ENCODE measurements at places on chromosomes 11 and 22. TPM values are rescaled to one million over a fixed set of nuclear protein-coding genes. Genes with fewer than 3 reads are reported as not detected.

Gene OR5T3
- total RNA-seq = not detected

Gene BIRC3
- 124 TPM for total RNA-seq

Gene BTBD18
- total RNA-seq = not detected

Gene MRGPRE
- total RNA-seq = not detected

Gene ARHGAP20
- total RNA-seq = not detected

Gene MAJIN
- not detected for total RNA-seq

Gene KBTBD3
- total RNA-seq = 2.9 TPM

Gene OR52I1
- total RNA-seq = not detected

Gene RIMBP3B
- not detected for total RNA-seq

Gene DDTL
- 2.5 TPM for total RNA-seq

Gene ARVCF
- total RNA-seq = 7.5 TPM

Gene GLYAT
- not detected for total RNA-seq

Gene GGTLC2
- not detected for total RNA-seq

Gene OR4D5
- total RNA-seq = not detected

Gene MLC1
- not detected for total RNA-seq

Gene NRGN
- total RNA-seq = not detected

Gene KRTAP5-2
- total RNA-seq = not detected

GRCh38 chr11:15795378-15795777 lies 561.0 kb downstream of the SOX6 start:
- no peak for DNase-seq

GRCh38 chr22:30397656-30398635 lies 1.1 kb downstream of the SEC14L2 start:
- peak; percentile 27 for DNase-seq

DNA sequence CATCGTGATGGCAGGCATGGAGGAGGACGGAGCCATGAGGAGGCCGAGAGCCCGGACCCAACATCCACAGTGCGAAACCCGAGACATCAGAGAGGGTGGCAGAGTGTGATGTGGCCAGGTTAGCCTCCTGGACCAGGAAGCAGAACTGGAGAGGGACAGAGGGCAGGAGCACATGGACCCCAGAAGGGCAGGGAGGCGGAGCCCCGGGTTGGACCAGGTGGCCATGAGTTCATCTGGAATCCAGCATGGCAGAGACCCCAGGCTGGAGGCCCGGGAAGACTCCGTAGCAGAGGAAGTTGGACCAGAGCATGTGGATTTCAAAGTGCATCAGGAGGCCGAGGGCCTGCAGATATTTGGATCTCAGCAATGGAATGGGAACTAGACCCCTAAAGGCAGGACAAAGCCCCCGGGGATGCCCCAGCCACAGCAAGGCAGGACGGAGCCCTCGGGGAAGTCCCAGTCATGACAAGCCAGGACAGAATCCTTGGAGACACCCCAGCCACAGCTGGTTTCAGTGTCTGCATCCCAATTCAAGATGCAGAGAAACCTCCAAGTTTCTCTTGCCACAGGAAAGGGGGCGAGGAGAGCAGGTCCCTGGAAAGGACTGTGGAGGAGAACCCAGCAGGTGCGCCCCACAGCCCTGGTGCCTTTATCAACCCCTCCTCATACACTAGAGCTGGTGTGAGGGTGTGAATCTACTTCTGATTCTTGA lies 1393.4 kb downstream of the BRD1 start:
- no peak for DNase-seq

GRCh38 chr11:113952070-113952469 lies 22.8 kb upstream of the HTR3A start:
- DNase-seq = no peak

GRCh38 chr11:62611705-62612365 lies 740 bp downstream of the EML3 start:
- DNase-seq = peak; percentile 56

- no peak for DNase-seq
These were observed 14.4 kb downstream of the POU2AF2 start for GRCh38 chr11:111259896-111260295.

DNA sequence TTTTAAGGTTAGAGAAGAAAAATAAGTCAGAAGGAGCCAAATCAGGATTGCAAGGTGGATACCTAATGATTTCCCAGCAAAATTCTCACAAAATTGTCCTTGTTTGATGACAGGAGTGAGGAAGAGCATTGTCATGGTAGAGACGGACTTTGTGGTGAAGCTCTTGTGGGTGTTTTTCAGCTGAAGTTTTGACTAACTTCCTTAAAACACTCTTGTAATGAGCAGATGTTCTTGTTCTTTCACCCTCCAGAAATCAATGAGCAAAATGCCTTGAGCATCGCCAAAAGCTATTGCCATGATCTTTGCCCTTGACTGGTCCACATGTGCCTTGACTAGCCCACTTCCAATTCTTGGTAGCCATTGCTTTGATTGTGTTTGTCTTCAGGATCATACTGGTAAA lies 20.0 kb downstream of the CALCB start:
- no peak for DNase-seq

- peak; percentile 75 for DNase-seq
These were observed 45.5 kb downstream of the ADM start for GRCh38 chr11:10350334-10350733.

GRCh38 chr11:64663656-64664055 lies 59.3 kb downstream of the NRXN2 start:
- no peak for DNase-seq

DNA sequence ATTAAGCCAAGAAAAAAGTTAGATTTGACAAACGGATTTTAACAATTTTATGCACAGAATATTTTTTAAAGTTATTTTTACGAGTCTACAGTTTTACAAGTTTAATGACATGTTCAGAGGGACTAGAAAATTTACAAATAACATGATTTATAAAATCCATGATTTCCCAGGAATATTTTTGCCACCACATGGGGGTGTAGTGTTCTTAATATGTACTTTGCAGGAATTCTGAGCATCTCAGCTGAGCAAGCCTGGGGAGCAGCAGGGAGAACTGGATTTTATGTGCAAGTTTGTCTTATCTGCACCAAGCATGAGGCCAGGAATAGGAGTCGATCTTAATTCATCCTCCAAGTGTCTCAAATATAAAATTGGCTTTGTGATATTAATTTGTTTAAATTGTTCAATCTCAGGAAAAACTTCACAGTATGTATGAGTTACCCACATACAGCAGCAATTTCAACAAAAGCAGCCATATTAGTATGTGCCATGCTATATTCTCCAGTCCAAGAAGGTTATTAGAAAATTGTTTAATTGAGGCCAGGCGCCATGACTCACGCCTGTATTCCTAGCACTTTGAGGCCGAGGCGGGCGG lies 826.3 kb downstream of the DLG2 start:
- DNase-seq = peak; percentile 27

GRCh38 chr11:65292890-65293289 lies 21.8 kb upstream of the CDC42EP2 start:
- no peak for DNase-seq

GRCh38 chr11:121656328-121657090 lies 203.7 kb upstream of the SORL1-AS1 start:
- DNase-seq = no peak

DNA sequence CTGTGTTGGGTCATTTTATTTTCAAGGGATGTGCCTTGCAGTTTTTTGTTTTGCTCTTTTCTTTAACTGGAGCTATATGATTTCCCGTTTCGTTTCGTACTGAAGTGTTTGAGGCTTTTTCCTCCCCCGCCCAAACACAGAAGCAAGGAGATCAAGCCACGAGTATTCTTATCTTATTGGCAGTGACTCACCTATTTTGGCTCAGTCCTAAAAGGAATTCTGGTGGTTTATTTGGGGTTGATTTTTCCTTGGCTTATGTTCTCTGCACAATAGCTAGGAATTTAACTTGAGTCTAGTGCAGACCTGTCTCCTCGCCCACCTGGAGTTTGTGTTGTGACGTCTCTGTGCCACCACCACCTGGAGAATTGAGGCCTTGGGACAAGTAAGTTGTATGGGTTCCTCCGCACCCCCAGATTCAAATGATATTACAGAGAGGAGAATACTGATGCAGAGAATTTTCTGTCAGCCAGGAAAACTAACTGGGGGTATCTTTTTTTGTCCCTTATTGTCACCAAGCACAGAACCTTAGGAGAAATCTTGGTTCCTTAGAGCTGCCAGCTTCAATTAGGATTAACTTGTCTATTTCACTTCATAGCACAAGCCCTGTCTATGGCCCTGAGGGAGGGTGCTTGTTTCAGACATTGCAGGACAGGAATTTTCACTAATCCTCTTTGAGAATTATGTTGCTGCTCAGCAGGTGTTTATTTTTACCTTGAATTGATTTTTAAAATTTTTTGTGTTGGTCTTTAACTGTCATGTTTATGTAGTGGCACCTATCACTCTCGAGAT lies 90.4 kb upstream of the BIRC3 start:
- DNase-seq = peak; percentile 81

- DNase-seq = no peak
These were observed at the start of gene CNIH2 for GRCh38 chr11:66277471-66278362. Gene CNIH2, plus strand, starts transcription at chr11:66278175. Its CDS starts 282 bp downstream, at chr11:66278457.

- no peak for DNase-seq
These were observed 78.3 kb upstream of the MYO18B start for GRCh38 chr22:25663654-25664053.

DNA sequence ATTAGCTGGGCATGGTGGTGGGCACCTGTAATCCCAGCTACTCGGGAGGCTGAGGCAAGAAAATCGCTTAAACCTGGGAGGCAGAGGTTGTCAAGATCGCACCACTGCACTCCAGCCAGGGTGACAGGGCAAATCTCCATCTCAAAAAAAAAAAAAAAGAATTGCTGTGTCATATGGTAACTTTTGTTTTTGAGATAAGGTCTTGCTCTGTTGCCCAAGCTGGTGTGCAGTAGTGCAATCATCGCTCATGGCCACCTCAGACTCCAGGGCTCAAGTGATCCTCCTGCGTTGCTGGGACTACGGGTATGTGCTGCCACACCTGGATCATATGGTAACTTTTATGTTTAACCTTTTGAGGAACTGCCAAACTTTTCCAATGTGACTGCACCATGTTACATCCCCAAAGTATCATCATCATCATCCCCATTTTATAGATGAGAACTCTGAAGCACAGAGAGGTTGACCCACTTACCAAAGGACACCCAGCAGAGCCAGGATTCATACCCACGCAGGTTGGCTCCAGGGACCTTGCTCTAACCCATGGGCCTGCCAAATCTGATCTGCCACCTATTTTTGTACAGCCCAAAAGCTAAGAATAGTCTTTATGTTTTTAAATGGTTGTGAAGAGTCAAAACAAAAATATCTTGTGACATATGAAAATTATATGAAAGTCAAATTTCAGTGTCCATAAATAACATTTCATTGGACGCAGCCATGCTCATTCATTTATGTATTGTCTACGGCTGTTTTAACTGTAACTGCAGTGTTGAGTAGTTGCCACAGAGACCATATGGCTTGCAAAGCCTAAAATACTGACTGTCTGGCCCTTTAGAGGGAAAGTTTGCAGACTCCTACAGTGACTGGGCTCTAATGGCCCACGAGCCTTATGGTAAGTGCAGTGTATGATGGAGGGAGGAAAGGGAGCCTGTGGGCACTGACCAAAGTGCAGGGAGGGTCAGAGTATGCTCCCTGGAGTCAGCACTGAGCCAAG lies 45.3 kb downstream of the GDPD5 start:
- no peak for DNase-seq

- DNase-seq = no peak
These were observed 47.1 kb downstream of the ZNRF3 start for GRCh38 chr22:28930357-28931007.

- peak; percentile 58 for DNase-seq
These were observed 169.0 kb downstream of the TBC1D22A start for GRCh38 chr22:46931414-46931813.

- DNase-seq = no peak
These were observed 5.5 kb upstream of the OR52J3 start for GRCh38 chr11:5040876-5041275.

- no peak for DNase-seq
These were observed 3.4 kb upstream of the WBP2NL start for GRCh38 chr22:41995211-41995610.

DNA sequence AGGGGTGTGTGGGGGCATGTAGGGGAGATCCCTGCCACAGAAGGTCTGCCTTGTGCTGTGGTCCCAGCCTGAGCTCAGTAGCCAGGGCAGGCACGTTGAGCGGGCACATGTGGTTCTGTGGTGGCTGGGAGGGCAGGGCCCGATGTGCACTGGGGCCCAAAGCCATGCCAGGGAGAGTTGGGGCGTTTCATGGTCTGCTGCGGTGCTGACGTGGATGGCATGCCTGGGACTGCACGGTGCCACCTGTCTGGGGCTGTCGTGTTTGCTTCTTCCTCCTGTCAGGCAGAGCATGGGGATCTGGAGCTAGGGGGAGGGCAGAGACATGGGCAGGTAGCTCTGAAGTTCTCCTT lies 19.3 kb downstream of the PPIL2 start:
- DNase-seq = no peak

DNA sequence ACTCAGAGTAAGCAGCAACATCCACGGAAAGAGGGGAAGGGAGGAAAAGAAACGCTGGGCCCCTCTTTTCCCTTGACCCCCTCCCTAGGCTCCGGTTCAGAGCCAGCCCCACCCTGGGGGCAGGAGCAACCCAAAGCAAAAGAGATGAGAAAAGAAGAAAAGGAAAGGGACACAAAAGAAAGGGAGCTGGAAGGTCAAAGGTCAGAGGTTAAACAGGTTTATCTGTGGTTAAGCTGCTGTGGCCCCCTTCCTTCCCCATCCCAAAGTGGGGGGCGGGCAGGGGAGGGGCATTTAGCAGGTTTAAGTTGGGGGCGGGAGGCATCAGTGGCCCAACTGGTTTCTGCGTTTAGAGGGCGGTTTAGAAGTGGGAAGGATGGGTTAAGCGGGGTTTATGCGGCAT lies 35.6 kb downstream of the SLC22A12 start:
- no peak for DNase-seq

- DNase-seq = no peak
These were observed 23.1 kb upstream of the IRAG1 start for GRCh38 chr11:10716543-10717259.

DNA sequence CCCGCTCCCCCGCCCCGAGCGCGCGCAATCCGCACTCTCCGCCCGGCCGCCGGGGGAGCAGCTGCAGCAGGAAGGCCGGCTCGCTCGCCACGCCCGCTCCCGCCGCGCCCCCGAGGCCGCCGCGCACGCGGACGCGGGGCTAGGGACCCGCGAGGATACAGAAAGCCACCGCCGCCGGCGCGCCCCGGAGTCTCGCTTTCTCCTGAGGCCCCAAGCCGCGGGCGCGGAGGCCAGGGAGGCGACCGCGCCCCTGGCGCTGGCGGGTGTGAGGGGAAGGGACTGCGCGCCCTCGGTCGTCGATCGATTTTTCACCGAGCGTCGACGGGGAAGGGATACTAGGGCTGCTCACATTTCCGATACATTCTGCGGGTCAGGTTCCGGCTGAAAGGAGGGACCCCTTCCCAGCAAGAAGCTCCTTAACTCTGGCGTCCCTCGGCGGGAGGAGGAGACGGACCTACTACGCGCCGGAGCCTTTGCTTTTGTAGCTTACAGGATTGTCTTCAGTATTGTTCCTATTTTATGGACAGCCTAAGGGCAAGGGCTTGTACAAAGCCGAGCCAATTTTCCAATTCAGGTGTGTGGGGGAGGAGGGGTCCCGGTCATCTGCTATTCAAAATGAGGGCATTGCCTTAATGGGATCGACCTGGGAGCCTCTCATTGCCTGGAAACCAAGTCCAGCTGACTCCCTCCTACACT lies 416 bp upstream of the GAB2 start:
- DNase-seq = peak; percentile 62

DNA sequence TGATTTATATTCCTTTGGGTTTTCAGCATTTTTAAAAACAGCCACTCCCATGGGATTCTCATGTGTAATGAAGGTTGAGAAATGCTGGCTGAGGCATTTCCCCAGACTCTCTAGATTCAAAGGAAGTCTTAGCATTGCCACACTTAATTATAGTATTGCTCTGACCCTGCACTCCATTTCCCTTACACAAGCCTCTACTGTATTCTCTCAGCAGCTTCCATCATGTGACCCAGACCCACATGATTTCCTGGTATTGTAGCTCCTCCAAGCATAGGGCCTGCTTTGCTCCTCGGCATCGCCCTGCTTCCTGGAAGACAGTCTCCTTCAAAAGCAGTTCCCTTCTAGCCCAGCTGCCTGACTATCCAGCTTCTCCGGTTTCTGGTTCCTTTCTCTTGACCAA lies 261.5 kb downstream of the LARGE1 start:
- no peak for DNase-seq

Measured in MCF 10A (cell line).